ENCODE measurements at places on chromosomes 4 and X.
A peak's percentile ranks its signal among the peaks of the same experiment; 100 is the strongest.

- DNase-seq = no peak
Measured at GRCh38 chrX:94361241-94361640, 687.2 kb downstream of the FAM133A start.

DNA sequence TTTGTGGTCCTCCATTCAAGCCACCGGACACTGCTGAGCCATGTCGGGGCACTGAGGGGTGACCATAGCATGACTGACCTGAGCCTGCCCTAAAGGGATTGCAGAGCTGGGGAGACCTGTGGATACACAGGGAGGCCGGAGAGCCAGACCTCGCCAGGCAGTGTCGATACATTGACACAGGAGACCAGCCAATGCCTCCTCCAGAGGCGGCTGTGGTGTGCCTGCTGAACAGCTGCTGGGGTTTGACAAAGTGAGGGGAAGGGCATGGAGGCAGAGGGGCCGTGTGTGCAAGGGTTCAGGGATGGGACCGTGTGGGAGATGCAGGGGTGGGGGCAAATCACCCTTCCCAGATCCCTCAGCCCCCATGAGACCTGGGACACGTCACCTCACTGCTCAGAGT is 48.0 kb downstream of the PPP2R2C start:
- no peak for DNase-seq

DNA sequence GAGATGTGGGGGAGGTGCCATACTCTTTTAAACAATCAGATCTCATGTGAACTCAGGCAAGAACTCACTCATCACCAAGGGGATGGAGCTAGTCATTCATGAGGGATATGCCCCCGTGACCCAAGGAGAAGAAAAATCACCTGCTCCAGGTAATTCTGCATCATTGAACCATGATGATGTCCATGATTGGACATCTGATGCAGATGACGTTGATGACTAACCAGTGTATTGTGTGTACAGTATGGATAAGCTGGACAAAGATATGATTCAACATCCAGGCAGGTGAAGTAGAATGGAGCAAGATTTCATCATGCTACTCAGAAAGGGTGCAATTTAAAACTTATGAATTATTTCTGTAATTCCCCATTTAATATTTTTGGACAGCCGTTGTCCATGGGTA is 286.4 kb upstream of the SMIM31 start:
- DNase-seq = no peak

DNA sequence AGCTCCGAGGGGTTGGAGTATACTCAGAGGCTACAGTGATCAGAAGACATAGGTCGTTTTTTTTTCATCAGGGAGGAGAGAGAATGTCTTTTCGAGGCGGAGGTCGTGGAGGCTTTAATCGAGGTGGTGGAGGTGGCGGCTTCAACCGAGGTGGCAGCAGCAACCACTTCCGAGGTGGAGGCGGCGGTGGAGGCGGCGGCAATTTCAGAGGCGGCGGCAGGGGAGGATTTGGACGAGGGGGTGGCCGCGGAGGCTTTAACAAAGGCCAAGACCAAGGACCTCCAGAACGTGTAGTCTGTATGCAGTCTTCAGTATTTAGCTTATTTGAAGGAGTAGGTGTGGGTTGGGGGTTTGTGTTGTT is 500 bp downstream of the GAR1 start:
- DNase-seq = no peak

- DNase-seq = no peak
Measured at GRCh38 chrX:19585332-19586082, 70.2 kb upstream of the MAP3K15 start.

DNA sequence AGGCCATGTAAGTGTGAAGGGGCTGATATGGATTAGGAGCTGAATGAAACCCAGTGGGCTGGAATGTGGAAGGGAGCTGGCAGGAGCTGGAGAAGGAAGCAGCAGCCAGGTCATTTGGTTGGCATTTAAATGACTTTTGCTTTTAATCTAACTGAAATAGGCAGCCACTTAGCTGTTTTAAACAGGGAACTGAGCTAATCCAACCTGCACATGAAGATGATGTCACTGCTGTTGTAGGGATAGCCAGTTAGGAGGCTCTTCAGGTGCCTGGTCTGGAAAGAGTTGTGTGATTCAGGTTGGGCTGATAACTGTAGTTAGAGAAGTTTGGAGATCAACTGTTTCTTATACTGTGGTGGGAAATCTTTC is 122.4 kb downstream of the PALLD start:
- no peak for DNase-seq

GRCh38 chr4:166091146-166091545 is 218.1 kb downstream of the TLL1 start:
- no peak for DNase-seq

DNA sequence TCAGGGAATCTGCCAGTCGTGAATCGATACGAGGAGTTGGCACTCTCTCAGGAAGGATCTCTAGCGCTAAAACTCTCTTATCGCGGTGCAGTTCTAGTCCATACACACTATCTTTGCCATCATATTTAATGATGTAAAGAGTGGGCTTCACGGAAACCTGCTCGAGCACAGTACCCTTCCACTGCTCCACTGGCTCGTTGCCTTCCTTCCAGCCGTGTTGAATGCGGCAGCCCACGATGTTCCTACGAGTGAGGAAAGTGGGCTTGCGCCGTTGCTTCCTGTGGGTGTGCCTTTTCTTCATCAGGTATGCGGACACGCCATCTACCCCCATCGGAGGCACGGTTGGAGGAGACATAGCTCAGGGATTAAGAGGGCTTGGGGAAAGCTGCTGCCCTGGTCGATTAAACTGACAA is 661 bp downstream of the SPIN4 start:
- no peak for DNase-seq

DNA sequence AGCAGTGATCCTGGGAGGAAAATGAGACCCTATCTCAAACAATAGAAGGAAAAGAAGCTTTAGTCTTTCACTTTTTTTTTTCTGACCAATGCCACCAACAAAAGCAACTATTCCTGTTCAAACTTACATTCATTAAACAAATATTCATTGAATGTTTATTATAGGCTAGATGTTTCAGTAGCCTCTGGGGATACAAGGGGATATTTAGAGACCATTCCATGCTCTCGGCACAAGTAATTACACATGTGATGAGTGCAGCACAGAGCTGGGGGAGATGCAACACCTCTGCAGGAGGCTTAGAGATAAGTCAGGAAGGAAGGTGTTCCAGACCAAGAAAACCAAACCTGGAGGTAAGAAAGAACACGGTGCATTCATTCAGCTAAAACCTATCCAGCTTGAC is 68.3 kb downstream of the PALLD start:
- DNase-seq = no peak

GRCh38 chrX:153460826-153461225 is 9.6 kb downstream of the HAUS7 start:
- peak; percentile 57 for DNase-seq

DNA sequence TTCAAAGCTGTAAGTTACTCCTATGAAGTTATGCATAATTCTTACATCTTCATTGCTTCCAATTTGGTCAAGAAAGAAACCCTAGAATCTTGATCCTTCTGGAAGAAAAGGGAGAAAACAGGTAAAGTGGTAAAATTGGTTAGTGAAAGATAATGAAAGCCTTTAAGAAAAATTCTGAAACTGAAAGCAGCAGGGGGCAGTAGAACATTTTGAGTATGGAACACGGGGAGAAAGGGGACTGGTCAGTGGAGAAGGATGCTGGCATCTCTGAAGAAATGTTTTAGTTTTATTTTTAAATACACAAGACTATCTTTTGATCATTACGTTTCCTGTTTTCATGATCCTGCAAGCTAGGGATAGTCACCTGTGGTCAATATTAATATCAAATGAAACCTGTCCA is 54.3 kb downstream of the SLIT2 start:
- no peak for DNase-seq

GRCh38 chr4:36133086-36133485 is 111.2 kb downstream of the ARAP2 start:
- DNase-seq = no peak

DNA sequence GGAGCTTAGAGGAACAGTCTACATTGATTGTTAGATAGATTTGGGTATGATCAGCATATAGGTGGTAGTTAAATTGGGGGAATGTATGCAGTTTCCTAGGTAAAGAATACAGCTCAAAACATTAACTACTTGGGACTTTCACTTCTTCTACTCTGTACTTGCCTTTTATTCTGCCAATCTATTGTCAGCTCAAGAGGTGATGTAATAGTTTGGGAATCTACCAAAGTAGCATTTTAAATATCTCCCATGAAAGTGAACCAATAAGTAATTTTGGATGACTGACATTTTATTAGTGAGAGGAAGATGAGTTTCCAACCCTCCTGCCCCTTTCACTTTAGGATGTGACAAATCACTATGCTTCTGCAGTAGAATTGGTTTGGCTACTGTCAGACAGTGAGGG is 43.4 kb downstream of the NUDT6 start:
- DNase-seq = no peak

DNA sequence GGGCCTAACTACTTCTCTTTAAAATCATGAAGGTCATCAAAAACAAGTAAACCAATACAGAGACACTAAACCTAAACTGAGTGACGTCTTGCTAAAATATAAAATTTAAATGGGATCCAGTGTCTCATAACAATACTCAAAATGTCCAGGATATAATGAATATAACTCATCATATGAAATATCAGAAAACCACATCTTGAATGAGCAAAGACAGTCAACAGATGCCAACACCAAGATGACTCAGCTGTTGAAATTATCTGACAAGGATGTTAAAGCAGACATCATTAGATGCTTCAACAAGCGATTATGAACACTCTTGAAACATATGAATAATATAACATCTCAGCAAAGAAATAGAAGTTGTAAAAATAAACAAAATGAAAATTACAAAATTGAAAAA is 8.3 kb downstream of the NAP1L2 start:
- no peak for DNase-seq

DNA sequence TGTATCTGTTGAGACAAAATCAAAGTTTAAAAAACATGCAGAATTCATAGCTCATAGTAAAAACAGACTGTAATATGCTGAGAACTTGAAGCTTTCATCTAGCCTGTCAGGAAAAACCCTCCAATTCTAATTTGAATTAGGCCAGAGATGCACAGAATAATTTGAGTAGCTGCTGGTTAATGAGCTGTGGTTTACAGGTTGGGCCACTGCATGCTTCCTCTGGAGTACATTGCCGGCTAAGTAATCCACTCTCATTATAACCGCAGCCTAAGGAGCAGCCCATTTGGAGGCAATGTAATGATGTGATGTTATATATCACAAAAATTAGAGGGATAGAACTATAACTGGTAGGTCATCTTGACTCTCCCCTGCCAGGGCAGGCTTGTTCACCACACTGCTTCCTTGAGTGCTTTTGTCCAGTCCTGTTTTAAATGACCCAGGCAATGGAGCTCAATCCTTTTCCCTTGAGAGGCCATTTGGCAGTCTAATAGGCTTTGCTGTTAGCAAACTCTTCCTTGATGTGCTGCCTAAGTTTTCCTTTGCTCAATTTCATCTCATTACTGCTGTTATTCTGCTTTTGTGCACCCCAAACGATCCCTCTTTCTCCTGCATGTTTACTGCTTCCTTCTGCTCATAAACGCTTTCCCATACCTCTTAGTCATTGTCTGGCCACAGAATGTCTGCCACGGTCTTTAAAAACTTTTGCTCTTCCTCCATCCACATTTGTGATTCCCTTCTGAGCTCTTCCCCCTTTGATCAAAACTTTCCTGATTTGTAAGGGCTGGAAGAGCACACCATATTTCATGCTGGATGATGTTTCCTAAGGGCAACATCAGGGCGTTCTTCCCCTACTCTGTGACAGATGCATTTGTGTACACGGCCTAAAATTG is 230.9 kb downstream of the C4orf33 start:
- DNase-seq = no peak

GRCh38 chr4:55038176-55038890 is 87.1 kb downstream of the KDR start:
- no peak for DNase-seq

DNA sequence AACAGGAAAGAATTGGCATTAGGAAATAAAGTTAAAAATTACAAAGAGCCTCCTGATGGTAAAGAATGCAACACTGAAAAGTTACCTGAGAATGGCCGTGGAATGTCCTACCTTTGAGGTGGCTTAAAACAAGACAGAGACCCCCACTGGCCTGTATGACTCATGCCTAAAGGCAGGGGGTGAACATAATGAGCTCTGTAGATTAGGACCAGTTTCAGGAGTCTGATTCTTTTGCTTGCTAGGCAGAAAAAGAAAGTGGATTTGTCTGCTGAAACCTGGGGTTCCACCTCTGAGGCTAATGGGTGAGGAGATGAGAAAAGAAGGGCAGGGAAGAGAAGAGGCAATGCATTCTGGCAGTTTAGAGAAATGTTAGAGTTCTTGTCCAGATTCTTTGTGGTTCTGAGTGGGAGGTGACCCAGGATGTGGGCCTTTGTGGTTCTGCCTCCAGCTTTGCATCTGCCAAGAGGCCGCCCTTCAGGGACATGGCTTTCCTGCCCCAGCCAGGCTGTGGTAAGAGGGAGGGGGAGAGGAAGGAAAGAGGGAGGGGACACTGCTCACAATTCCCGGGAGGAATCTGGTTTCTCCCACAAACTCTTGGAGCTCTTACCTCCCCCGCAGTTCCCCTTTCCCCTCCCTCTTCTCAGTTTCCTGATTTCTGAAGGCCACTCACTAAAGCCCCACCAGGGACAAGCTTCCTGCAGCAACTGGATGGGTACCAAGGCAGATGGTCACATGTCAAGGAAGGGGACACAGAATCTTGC is 109.6 kb downstream of the EFNB1 start:
- DNase-seq = peak; percentile 50

GRCh38 chr4:8316911-8317351 is 47.4 kb downstream of the HTRA3 start:
- DNase-seq = peak; percentile 31

DNA sequence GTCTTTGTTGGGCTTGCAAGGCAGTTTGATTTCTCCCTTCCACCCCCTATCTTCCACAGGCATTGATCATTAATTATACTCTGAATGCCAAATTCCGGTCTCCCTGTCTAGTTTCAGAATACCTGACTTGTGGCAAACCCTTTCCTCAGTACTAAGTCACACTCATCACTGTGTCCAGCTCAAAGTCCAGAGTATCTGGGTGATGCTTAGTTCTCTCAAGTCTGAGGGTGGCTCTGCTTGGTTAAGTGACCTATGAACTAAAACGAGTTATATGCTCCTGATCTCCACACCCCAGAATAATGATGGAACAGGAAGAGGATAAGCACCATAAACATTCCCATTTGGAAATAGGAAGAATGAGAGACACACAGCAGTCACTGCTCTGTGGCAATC is 6.5 kb downstream of the SMIM9 start:
- DNase-seq = no peak

Data from Right ventricle myocardium superior (tissue), 1 donor.